Activated CD4-positive, alpha-beta T cell treated with anti-CD3 and anti-CD28 coated beads for 24 hours (primary cell): ENCODE measurements at places on chromosomes 1 and 21.

DNA sequence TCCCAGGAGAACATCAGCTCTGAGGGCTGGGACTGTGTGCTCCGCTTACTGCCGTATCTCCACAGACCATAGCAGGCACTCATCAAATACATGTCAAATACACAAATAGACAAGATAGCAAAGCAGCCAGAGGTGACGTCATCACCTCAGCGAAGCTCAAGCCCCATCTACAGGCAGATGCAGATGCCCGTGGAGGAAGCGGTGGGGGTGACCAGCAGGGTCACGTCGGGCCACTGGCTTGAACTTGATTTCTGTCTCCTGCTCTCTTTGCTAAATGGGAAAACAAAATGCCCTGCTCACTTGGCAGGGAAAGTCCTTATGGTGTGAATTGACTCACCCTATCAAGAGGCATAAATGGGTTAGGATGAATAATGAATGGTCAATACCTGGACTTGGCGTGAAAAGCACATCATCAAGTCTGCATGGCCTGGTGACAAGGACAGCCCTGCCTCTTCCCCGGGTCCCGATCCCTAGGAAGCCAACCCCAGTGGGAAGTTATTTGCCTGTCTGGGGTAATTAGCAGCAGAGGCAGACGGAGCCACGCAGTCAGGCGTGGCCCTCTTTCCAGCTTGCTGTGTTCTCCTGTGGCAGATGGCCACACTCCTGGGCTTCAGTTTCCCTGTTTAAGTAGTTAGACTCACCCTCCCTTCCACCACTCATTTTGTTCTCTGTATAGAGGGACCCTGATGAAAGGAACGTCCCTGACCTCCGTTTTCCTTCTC, 536.0 kb downstream of the NPHP4 start:
- no peak for DNase-seq

GRCh38 chr21:18245464-18245967, 883 bp downstream of the CHODL start:
- DNase-seq: no peak

DNA sequence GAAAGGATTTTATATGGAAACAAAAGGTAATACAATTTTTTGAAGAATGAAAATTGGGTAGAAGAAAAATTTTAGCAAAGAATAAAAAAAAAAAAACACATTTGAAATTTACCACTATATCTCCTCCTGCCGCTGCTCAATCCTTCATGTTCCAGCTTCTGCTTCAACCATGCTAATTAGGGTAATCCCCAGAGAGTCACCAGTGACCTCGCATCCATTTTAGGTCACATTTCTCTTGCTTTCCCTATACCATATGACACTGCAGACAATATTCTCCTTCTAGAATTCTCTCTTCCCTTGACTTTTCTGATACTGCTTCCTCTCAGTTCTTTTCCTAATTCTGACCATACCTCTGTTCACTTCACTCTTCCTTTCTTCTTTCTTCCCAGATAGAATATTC, 237.1 kb downstream of the USH2A start:
- DNase-seq: no peak

GRCh38 chr1:44641126-44642102, 32.9 kb downstream of the TMEM53 start:
- no peak for DNase-seq

GRCh38 chr1:18145851-18146618, 38.4 kb downstream of the IGSF21 start:
- DNase-seq: no peak

GRCh38 chr1:157113106-157113505, 13.5 kb upstream of the ETV3L start:
- DNase-seq: no peak

- DNase-seq: no peak
These were observed 158.9 kb upstream of the COA6 start for GRCh38 chr1:234214129-234214910.

- DNase-seq: no peak
These were observed 16.1 kb upstream of the RCAN3 start for GRCh38 chr1:24486331-24487065.

DNA sequence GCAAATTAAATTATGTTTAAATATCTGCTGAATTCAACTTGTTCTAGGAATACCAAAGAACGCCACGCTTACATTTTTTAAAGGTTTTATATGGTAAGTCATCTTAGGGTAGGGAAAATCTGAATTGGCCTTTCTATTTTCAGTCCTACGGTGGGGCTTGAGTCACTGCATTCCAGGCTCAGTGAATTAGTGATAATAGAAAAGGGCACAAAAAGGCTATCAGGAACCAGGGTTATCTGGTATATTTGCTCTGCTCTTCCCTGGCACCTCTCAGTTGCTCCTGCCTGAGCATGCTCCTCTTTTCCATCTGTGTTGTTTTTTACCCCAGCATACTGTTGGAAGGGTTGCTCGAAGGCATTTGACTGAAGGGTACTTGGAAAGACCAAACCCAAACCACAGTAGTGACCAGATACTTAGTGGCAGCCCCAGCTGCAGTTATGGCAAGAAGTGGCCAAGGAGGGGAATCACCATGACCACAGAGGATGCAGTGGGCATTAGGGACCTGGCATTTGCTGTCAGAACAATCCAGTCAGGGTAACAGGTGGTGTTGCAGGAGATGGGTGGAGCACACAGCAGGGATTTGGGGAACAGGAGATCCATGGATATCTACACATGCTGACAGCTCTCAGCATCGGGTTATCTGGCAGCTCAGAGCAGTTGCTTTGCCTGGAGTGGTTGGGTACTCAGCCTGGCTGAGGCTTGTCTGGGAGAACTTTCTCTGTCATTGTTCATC, 2.3 kb downstream of the OVAAL start:
- no peak for DNase-seq

GRCh38 chr1:20233866-20234265, 47.5 kb upstream of the PLA2G2C start:
- DNase-seq: no peak

- DNase-seq: no peak
These were observed 6.2 kb upstream of the CAMK1G start for GRCh38 chr1:209577346-209577745.

- DNase-seq: no peak
These were observed 45.9 kb downstream of the KIRREL1 start for GRCh38 chr1:158039380-158039779.

DNA sequence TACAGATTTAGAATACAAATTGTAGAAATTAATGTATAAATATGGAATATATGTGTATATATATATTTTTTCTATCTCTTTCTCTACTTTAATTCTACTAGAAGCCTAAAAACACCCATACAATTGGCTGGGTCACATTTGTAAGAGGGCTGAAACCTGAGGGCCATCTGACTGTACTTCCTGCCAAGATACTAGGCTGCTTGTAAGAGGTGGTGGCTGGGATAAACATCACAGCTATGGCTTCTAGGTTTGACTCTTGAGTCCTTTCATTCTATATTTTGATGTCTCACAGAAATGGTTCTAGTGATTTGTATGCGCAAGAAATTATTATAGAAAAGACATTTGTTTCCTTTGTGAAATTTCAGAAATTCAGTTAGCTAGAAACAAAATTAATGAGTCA, 1155.2 kb upstream of the B3GALT2 start:
- DNase-seq: no peak

DNA sequence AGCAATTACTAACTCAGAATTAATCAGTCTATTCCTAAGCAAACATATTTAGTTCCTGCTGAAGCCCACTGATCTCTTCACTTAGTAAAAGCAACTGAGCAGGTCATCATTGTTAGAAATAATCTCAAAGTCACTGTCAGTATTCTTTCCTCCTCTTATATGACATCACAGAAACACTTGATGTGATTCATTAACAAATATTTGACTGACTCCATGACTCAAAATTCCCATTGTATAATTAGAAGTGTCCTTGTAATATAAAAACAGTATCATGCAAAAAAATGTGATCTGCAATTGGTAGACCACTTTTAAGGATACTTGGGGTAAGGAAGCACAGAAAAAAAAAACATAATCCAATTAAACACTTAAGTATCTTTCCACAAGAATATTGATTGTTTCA, 194.4 kb downstream of the DPYD start:
- no peak for DNase-seq

DNA sequence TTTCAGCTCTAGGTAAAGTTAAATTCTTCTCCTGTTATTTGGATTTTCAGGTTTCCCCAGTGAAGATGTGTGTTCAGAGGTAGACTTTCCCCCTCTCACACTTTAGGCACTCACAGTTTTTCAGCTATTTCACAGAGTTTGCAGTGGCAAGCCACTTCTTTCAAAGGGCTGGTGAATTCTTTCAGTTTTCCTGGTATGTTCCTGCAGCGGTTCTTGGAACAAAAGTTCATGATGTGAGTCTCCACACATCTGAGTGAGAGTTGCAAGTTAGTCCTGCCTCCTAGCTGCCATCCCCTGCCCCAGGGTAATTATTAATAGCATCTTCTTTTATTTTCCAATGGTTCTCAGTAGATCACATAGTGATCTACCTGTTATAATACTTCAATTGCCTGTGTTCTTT, 27.3 kb upstream of the CD84 start:
- no peak for DNase-seq

- no peak for DNase-seq
These were observed 2.7 kb upstream of the PRKACB start for GRCh38 chr1:84141182-84142003.

DNA sequence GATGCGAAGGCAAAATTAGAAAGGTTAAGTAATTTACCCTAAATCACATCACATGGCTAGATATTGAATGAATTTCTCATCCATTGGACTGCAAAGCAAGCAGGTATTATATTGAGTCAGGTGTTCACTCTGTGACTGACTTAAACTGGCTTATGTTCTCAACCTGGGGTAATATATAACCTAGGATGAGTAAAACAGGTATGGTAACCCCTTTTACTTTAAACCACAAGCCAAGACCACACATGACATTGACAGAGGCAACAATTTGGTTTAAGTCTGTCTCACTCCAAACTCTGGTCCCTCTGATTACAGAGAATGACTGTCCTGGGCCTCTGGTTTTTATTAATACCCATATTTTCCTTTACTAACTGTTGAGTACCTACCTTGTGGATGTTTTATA, 33.3 kb downstream of the MAEL start:
- no peak for DNase-seq

- no peak for DNase-seq
These were observed 259.3 kb downstream of the HLX start for GRCh38 chr1:221138516-221138915.

DNA sequence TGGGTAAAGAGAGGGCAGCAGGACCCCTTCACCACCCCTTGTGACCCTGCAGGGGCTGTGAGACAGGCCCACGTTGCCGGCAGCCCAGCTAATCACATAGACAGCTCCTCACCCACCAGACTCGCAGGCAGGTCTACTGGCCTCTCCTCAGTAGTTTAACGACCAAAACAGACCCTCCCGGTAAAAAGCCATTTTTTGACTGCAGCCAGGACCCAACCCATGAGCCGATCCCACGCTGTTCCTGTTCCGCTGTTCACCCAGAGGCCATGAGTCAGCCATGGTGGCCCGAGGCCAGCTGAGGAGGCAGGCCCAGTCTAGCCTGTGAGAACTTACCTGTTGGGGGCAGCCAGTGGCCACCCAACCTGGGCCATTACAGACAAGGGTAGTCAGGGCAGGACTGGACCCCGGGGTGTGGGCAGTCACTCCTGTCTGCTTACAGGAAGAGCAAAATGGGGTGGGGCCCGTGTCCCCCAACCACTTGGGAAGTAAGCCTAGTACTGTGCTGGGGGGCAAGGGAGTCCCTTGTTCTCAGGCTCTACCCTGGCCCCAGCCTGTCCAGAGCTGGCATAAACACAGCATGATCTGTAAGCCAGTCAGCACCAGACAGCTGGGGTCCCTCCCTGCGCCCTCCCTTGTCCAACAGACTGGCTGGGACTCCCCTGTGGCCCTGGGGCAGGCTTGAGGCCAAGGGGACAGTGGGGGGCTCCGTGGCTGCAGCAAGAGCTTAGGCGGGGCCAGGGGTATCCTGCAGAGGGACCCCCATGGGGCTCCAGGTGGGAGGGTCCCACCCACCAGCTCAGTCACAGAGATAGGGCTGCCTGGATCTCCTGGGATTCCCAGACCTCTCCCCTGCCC, 61.9 kb downstream of the WNT9A start:
- DNase-seq: no peak

DNA sequence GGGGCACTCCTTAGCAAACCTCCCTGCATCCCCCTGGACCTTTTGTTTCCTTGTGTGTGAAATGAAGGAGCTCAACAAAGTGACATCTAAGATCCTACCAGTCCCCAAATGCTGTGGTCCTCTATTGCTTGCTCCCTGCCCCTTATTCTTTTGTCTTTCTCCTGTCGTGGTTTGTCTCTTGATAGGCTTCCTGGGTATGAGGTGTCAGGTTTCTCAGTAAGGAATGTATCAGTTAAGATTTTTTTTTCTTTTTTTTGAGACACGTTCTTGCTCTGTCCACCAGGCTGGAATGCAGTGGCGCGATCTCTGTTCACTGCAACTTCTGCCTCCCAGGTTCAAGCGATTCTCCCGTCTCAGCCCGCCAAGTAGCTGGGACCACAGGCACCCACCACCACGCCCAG, 16.8 kb downstream of the CNIH3 start:
- no peak for DNase-seq

DNA sequence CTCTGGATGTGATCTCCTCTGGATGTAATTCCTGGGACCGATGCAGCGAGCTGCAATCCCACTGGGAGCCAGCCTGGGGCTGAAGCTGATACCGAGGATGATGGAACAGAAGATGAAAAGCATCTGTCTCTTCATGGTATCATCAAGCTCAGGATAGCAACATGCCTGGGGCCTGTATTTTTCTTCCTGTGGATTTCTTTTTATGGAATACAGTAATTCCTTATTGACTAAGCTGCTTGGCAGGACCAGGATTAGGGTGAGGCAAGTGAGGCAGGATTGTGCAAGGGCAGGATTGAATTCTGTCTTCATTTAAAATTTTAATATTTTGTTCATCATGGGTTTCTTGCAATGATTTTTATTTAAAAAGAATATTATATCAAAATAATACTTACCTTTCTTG, 86.6 kb downstream of the SLC25A24 start:
- no peak for DNase-seq
